ENCODE measurements at places on chromosomes 2 and 18. TPM values are rescaled to one million over a fixed set of nuclear protein-coding genes. Genes with fewer than 3 reads are reported as not detected.

The FSIP2 gene
- total RNA-seq: 0.13 TPM

The SERPINB2 gene
- total RNA-seq: not detected

The EPB41L5 gene
- 8.1 TPM for total RNA-seq

The G6PC2 gene
- total RNA-seq: not detected

The UGT1A8 gene
- total RNA-seq: not detected

The SOS1 gene
- total RNA-seq: 24.2 TPM

The COL4A4 gene
- total RNA-seq: 10.3 TPM

The KANSL1L gene
- 15.8 TPM for total RNA-seq

The CYP1B1 gene
- 17.1 TPM for total RNA-seq

The TNS1 gene
- 722 TPM for total RNA-seq

The CPLX4 gene
- total RNA-seq: not detected

The MPP4 gene
- total RNA-seq: not detected

Measured in Right ventricle myocardium superior (tissue), 1 donor.